ENCODE measurements at places on chromosomes 6 and 20.

GRCh38 chr20:52622081-52622480 lies 350.1 kb upstream of the TSHZ2 start:
- DNase-seq: no peak

DNA sequence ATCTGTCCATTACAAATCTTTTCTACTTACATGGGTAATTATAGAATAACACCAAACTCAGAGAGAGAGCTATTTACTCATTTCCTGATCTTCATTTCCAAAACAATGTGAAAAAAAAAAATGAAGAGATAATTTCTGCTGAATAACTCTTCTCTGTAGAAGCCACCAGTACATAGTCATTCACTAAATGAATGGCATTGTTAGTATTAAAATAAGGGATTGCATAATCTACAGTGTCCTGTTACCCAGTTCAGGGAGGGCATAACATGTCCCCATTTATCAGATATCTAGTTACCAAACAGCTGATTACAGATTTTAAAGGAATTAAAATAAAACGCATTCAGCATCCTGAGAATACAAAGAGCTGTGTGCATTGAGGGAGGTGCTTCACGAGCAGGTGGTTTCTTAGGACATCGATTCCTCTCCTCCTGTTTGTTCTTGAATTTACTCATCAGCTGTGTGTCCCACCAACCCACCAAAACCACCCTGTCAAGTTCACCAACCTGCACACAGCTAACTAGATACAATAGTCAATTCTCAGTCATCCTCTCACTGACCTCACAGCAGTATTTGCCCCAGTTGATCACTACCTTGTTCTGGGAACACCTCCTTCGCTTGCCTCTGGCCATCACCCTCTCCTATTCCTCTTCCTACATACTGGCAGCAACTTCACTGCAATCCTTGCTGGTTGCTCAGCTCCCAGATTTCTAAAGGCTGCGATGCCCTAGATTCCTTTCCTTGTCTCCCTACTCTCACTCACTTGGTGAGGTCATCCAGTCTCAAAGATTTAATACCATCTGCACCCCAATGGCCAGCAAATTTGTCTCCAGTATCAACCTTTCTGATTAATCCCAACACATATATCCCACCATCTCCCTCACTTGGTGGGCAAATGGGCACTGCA lies 18.7 kb downstream of the CNKSR3 start:
- no peak for DNase-seq

GRCh38 chr6:14969126-14969525 lies 276.7 kb upstream of the JARID2 start:
- no peak for DNase-seq

- DNase-seq: no peak
Measured at GRCh38 chr20:50477239-50477872, 32.8 kb upstream of the PTPN1 start.

DNA sequence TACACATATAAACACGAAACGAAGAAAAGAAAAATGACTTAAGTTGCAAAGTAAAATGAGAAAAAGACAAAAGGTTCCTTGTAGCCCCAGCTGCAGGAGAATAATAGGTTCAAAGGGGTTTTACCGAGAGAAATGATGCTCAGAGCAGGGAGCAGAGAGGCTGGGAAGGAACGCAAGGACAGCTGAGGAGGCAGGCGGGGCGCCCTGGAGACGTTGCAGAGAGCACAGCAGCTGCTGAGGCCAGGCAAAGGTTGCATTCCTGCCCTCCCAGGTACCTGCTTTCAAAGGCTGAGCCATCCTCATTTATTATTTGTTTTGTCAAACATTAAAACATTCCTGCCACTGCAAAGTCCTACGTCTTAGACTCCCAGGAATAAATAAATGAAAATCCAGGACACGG lies 16.2 kb upstream of the VAPB start:
- no peak for DNase-seq

DNA sequence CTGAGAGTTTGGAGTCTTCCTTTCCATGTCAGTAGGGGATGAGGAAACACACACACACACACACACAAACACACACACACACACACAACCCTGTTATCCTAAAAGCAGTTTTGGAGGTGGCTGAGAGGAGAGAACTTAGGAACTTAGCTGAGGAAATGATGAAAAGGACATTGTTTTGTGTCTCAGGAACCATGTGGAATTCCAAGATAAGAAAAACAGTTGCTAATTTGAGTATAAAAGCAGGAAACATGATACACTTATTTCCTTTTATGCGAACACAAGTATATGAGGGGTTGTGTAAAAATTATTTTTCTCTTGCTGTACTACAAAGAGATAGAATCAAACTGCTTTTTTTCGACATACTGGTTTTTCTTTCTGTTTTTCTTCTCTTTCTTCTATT lies at the start of gene MYCT1:
Gene MYCT1 (plus strand): TSS at position 264 of the 400 bp plus-strand sequence. CDS start 6 bp downstream, at position 270.
- DNase-seq: no peak

GRCh38 chr6:40074306-40075055 lies 140.2 kb upstream of the MOCS1 start:
- no peak for DNase-seq

GRCh38 chr6:28809947-28810658 lies 113.7 kb downstream of the TRIM27 start:
- no peak for DNase-seq

DNA sequence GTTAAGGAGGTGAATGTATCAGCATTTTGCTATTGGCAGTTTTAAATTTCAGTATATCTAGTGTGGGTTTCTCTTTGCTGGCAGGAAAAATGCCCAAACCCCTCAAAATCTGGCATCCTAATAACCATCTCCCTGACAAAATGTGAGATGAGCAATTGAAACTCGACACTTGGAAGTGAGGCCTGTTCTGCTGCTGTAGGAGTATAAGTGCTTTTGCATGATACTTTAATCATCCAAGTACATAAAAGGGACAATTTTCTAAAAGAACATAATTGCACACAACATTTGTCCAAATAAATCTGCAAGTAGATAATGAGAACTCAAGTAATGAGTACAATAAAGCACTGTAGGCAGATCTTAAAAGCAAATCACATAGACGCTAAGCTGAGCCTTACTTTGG lies 36.5 kb downstream of the LAMP5 start:
- no peak for DNase-seq

- DNase-seq: no peak
Measured at GRCh38 chr6:160667639-160668481, 3.8 kb upstream of the LPA start.

DNA sequence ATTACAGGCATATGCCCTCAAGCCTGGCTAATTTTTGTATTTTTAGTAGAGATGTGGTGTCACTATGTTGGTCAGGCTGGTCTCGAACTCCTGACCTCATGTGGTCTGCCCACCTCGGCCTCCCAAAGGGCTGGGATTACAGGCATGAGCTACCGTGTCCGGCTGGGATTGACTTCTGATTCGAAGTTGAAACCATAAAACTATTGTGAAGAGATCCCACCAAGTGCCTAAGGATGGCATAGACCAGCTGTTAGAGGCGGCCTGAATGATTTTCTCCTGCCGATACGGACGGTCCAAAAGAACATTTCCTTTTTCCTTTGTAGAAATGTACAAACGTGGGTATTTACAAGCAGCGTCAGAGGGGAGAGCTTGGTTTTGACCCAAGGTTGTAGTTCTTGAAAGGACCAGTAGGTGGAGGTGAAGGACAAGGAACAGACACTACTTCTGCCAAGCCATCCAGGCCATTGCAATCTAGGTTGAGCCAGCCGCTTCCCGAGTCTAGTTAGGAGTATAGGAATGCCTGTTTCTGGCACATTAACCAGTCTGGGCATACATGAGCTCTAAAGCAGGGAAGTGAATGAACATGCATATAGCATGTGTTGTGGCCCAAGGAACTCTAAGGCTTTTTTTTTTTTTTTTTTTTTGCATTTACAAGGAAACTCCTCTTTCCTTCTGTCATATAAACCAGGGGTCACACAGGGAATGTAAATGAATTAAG lies 29.0 kb downstream of the MOCS3 start:
- peak; percentile 54 for DNase-seq

DNA sequence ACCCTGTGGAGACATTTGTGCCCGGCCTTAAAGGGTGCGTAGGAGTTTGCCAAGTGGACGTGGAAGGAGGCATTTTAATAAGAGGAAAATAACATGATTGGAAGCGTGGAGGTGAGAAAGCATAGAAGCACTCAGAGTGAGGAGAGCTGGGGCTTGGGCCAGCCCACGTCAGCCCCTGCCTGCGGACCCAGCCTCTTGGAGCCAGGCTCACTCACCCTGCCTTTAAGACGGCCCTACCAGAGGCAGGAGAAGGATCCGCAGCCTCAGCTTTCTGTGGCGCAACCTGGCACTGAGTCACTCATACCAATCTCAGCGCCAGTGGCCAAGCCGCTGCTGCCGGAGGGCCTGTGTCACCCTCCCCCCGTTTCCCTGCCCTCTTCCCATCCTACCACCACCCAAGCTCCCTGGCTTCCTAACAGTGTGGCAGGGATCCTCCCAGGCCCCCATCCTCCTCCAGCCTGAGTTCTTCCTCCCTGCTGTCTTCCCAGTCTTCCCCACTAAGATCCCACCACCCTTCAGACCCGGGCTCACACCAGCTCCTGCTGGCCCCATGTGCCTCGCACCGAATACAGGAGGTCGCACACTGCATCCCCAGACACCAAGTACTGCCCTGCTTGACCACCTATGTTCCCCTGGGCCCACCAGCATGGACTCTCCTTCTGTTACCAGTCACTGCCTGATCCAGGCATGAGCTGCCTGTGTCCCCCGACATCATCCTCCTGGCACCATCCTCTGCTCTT lies 285.2 kb downstream of the UST start:
- peak; percentile 27 for DNase-seq

GRCh38 chr6:129251669-129252376 lies 368.9 kb downstream of the LAMA2 start:
- DNase-seq: peak; percentile 52

- DNase-seq: peak; percentile 65
Measured at GRCh38 chr20:57346477-57346876, 4.6 kb upstream of the RAE1 start.

GRCh38 chr20:63161176-63161651 lies 54.7 kb downstream of the YTHDF1 start:
- DNase-seq: no peak

DNA sequence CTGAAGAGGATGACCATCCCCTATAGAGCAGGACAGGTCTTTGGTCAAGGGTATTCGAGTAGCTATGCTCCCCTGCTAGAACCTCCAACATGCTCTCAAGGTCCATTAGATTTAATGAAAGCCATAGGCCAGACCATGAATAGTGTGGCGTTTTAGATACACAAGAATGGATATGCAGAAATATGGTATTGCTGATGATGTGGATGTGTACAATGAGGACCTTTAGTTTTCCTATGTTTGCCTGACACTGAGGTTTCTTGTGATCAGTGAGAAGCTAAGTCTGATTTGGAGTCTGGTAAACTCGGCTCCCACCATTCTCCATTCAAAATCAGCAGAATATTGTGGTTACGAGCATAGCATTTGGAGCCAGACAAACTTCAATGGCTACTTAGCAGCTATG lies 125.6 kb downstream of the TSHZ2 start:
- no peak for DNase-seq

DNA sequence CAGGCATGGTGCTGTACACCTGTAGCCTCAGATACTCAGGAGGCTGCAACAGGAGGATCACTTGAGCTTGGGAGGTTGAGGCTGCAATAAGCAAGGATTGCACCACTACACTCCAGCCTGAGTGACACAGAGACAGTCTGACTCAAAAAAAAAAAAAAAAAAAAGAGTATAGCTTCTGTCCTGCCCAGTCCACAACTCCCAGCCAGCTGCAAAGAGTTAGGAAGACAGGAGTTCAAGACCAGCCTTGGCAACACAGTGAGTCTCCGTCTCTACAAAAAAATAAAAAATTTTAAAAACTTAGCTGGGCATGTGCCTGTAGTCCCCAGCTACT lies 28.3 kb upstream of the TLDC2 start:
- DNase-seq: no peak

- DNase-seq: no peak
Measured at GRCh38 chr6:90820436-90820835, 233.6 kb upstream of the MAP3K7 start.

GRCh38 chr6:146851837-146852236 lies 253.1 kb downstream of the ADGB start:
- no peak for DNase-seq

DNA sequence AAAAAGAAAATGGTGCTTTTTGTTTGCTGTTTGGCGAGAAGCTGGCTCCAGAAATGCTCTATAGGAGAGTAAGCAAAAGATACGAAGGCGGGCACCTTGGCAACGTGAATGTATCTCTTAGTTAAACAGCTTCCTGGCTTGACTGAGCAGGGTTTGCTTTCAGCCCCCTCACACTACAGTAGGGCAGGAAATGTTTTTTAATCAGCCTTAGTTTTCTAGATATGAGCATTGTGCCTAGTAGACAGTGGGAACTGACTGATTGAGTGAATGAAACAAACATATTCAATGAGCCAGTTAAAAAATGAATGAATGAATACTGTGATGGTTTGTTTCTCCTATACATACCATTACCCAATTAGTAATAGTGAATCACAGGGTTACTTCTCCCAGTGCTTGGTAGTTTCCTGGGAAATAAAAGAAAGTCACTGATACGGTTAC lies 19.9 kb downstream of the CAP2 start:
- DNase-seq: no peak

DNA sequence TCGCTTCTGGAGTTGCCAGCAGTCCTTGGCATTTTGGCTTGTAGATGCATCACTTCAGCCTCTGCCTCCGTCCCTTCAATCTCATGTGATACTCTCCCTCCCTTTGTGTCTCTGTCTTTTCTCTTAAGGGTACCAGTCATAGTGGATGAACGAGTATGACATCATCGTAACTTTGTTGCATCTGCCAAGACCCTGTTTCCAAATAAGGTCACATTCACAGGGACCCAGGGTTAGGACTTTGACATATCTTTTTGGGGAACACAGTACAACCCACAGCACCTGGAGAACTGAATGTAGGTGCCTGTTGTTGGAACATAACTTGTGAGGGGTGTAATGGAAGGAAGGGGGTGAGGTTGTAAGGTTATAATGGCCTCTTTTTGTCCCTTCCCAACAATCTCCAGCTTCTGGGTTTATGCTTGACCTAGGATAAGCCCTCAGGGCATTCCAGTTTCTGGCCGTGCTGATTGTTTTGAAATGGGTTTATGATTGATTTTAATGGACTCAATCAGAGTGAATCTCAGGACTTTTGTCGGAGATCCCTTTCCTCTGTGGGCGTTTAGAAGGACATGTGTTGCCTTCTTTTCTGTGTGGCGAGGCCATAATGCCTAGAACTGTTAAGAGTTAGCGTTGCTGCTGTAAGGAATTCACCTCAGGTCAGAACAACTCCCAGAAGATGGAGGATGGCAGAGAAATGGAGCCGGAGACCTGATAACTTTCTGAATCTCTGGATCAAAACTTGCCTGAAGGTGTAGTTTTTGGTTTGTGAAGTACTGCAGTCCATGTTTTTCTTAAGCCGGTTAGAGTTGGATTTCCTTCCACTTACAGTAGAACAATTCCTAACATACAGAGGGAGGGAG lies 9.2 kb downstream of the ATRN start:
- DNase-seq: no peak

DNA sequence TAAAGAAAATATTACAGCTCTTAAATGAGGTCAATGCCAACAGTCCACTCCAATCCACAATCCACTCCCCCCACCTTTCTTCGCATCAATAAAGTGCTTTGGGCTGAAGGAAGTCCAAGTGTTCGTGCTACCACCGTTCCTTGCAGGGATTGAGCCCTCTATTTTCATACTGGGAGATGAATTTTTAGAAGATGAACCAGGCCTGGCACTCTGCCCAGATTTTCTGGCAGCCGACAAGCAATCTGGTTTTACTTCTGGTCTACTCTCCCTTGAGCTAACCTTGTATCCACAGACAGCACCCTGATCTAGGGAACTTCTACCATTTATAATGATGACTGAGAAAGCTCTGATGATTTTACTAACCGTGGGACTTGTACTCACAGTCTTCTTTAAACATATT lies 72.3 kb downstream of the BTBD9 start:
- no peak for DNase-seq

- DNase-seq: no peak
Measured at GRCh38 chr6:1757131-1757530, 147.4 kb downstream of the FOXC1 start.

Measured in activated CD8-positive, alpha-beta memory T cell treated with anti-CD3 and anti-CD28 coated beads, Interleukin-2, amount 50 U/mL, for 4 hours (primary cell).